Stimulated activated CD8-positive, alpha-beta memory T cell treated with anti-CD3 and anti-CD28 coated beads, Interleukin-4, amount 100 ng/mL, for 1 hour (primary cell): ENCODE measurements at places on chromosomes 13 and 19.

GRCh38 chr19:1327125-1327524 lies 41.5 kb downstream of the EFNA2 start:
- no peak for DNase-seq

GRCh38 chr19:1584500-1585242 lies 8.0 kb downstream of the MBD3 start:
- DNase-seq, result no peak

DNA sequence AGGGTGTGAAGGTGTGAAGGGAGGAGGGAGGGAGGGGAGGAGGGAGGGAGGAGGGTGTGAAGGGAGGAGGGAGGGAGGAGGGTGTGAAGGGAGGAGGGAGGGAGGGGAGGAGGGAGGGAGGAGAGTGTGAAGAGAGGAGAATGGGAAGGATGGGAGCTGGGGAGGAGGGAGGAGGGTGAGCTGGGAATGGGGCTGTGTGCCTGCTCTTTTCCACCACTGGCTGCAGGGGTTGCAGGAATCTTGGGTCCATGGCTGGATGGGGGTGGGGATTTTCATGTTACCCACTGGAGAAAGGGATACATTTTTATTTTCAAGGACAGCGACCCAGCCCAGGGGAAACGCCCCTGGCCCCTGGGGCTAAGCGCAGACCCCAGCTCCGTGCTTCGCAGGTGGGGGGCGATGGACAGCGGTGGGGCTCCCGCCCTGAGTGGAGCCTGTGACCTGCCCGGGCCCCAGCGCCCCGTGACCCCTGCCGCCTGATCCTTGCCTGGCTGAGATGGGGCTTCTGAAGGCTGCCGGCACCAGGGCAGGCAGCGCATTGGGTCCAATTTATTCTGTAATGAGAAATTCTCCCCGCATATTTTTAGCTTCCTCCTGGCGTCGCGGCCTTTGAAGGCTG lies 3.0 kb upstream of the EFNA2 start:
- DNase-seq, result no peak

GRCh38 chr13:79079351-79079839 lies 326.7 kb downstream of the RBM26 start:
- no peak for DNase-seq

DNA sequence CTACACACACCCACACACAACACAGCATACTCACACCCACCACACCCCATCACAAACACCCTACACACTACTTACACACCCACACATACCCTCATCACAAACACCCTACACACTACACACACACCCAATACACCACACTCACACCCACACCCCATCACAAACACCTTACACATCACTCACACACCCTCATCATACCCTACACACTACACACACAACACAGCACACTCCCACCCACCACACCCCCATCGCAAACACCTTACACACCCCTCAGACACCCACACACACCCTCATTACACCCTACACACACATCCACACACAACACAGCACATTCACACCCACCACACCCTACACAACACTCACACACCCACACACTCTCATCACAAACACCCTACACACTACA lies 15.8 kb downstream of the PEPD start:
- DNase-seq, result no peak

- no peak for DNase-seq
Observed at GRCh38 chr19:49918089-49918488, 10.9 kb upstream of the ATF5 start.

- DNase-seq, result no peak
Observed at GRCh38 chr13:70529652-70530051, 421.4 kb upstream of the KLHL1 start.

DNA sequence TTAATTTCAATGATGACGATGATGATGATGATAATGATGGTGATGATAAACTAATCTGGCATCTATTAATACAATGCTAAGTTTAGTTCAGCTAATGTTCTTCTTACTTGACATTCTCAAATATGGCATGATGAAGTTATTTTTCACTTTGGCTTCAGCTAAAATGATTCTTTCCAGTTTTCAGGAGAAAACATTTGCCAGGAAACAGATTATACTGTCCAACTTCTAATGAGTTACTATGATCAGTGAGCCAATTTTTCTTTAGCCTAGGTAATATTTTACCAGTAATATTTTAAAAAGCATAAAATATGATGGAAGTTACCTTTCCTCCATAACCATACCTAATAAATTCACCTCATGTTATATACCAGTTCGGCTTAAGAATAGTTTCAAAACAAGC lies 245.7 kb upstream of the CSNK1A1L start:
- no peak for DNase-seq
